Choroid plexus epithelial cell (primary cell): ENCODE measurements at places on chromosomes 2 and 18.

GRCh38 chr2:202036601-202037037 lies 3.0 kb downstream of the FZD7 start:
- peak; percentile 45 for DNase-seq

DNA sequence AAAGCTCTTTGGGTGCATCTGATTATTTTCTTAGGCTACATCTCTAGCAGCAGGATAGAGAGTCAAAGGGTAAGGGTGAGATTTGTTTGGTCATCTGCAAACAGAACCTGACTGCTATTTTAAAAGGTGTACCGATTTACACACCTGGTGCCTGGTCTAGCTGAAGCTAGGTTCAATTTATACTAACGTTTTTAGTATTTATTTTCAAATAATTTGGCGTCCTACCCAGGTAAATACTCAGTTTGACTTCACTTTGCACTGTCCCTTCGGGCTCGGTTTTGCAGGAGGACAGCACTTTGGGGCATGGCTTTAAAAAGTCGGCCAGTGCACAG lies 683 bp downstream of the PTRHD1 start:
- no peak for DNase-seq

GRCh38 chr2:73827018-73827417 lies 1.7 kb upstream of the STAMBP start:
- DNase-seq = peak; percentile 78

GRCh38 chr2:110983133-110983532 lies 137.6 kb upstream of the BCL2L11 start:
- DNase-seq = no peak

GRCh38 chr2:43541165-43541564 lies 54.7 kb downstream of the THADA start:
- DNase-seq = peak; percentile 11

- peak; percentile 72 for DNase-seq
Measured at GRCh38 chr2:43084699-43085091, 141.7 kb downstream of the ZFP36L2 start.

DNA sequence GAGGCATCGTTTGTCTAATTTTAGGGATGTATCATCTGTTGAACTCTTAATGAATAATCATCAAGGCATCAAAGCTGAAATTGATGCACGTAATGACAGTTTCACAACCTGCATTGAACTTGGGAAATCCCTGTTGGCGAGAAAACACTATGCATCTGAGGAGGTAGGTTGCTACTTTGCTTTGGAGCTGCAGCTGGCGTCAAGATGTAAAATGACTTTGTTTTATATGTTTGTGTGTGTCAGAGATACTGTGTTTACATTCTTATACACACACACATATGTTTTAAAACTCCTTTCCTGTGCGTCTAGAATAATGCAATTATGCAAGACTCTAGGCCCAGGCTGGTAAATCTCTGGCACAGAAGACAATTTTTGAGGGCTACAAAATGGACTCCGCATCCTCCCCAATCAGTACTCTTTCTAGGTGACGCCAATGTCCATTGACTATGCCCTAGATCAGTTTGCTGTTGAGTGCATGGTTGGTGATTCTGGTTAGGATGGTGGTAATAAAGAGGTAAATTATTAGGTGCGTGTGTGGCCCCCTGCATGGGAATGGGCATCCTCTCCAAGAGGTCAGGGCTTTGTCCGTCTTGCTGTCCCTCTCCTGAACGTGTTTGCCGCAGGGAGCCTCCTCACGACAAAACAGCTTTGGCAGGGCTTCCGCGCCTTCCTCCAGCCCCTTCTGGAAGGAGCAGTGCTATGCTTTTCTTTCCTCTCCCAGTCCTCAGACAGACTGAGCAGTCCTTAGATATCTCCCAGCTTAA lies 68.2 kb upstream of the EML6 start:
- DNase-seq = no peak
